ENCODE measurements at places on chromosomes 4 and X.

GRCh38 chr4:5322321-5322720, 271.0 kb downstream of the STK32B start:
- DNase-seq = no peak

DNA sequence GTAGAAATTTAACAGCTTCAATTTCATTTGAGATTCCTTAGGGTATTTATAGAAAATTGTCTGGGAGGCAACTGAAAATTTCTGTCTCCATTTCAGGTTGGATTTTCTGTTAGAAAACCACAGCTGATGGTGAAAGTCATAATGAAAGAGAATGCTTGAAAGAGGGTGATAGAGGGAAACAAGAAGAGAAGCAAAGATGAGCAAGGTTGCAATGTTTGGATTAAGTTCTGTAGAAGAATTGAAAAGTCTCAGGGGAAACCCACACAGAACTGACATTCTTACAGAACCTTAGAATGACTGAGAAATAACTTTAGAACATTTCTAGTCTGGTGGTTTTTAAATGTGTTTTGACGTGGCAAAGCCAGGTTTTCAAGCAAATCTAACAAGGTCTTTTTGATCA, 14.7 kb downstream of the GBA3 start:
- no peak for DNase-seq

GRCh38 chr4:142347241-142347640, 498.9 kb downstream of the INPP4B start:
- DNase-seq = no peak

- DNase-seq = peak; percentile 11
Measured at GRCh38 chrX:42495139-42495538, 282.8 kb downstream of the PPP1R2C start.

GRCh38 chr4:141640696-141641095, 4.3 kb downstream of the IL15 start:
- DNase-seq = no peak

- DNase-seq = peak; percentile 78
Measured at GRCh38 chr4:147096667-147097604, 151.3 kb upstream of the TTC29 start.

- DNase-seq = peak; percentile 23
Measured at GRCh38 chr4:109233570-109233969, 68.9 kb downstream of the COL25A1 start.

- no peak for DNase-seq
Measured at GRCh38 chr4:146261041-146261440, 46.7 kb downstream of the REELD1 start.

DNA sequence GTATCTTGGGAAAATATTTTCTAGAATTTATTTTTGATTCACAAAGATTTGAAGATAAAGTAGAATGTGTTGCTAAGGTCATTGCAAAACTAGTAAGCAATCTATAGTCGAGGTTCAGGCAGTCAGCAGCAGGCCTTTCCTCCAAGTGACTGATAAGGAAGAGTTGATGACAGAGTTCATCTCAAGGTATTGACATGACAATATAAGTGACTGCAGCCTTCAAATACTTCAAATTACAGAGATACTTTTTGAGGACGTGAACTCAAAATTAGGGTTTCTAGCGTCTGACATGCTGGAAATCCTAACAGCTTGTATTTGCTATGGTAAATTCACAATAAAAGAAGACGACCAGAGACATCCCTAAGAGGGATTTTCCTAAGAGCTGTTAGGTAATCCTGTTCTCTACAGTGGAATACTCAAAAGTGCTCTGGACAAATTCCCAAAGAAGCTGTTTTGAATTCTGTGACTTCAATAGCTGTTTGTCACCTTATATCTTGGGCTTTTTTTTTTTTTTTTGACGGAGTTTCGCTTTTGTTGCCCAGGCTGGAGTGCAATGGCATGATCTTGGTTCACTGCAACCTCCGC, 7.4 kb downstream of the ARHGAP10 start:
- no peak for DNase-seq

GRCh38 chrX:153731117-153731844, 6.6 kb downstream of the ABCD1 start:
- DNase-seq = no peak

- DNase-seq = no peak
Measured at GRCh38 chr4:173591760-173592159, 61.7 kb upstream of the HAND2 start.

Measured in NCI-H1417 (cell line).